HT1080 (cell line): ENCODE measurements at places on chromosomes 7 and 10. TPM values are rescaled to one million over a fixed set of nuclear protein-coding genes. Genes with fewer than 3 reads are reported as not detected.

HOXA6 gene
- total RNA-seq, result 3.6 and 4.5 TPM in 2 replicates

- no peak for DNase-seq
Observed at GRCh38 chr7:34111031-34111430, 205.7 kb downstream of the BMPER start.

- no peak for DNase-seq
Observed at GRCh38 chr10:74823791-74824183, 2.6 kb upstream of the KAT6B start.

FANK1 gene
- 0.42 TPM in 1 of 2 replicates, not detected in the other for total RNA-seq

DNA sequence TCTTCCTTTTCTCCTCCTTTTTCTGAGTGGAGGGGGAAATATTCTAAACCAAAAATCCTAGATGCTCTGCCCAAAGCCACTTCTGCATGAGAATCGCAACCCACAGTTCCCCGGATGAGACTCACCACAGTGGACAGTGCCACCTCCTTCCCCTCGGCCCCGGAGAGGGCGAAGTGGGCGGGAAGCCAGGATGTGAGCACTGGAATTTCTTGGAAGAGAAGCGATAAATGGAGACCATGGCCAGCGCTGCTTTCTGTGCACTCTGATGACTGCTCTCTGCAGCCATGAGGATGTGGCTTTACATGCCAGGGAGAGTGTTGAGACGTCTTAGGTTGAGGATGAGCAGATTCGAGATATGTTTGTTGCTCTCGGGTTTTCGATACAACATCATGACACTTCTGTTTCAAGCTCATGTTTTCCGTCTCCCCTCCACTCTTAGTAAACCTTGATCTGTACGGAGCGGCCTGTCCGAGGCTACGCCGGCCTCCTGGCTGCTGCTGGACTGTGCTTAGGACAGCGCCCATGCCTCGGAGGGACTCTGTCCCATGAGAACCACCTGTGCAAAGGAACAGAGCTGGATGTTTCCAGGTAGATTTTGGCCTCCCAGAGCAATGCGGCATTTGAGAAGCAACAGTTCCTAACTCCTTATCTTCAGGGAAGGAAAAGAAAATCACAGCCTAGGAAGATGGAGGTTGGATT lies 414.6 kb upstream of the FOXK1 start:
- DNase-seq, result no peak

- DNase-seq, result peak; percentile 74
Observed at GRCh38 chr7:54839575-54840213, 80.7 kb upstream of the SEC61G start.

KCNIP2 gene
- 1.2 TPM in 1 of 2 replicates, not detected in the other for total RNA-seq

DNA sequence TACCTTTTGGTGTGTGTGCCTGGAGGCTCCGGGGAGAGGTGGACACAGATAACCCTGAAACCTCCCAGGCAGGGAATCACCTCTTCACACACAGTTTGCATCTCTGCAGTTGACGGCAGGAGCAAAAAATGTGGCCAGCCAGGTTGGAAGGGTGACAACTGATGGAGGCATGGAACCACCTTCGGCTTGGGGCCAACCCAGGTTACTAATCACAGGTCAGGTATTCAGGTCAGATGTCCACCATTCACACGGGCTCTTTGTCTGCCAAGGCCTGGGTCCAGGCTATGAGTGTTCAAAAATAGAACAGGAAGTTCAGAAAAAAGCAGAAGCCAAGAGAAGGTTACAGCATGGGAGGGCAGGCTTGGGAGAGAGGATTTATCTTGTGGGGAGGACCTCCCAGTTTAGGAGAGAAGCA lies 137.2 kb upstream of the EFCAB10 start:
- no peak for DNase-seq

DNA2 gene
- 12.2 and 19.4 TPM in 2 replicates for total RNA-seq

CCDC7 gene
- total RNA-seq, result 1.5 and 2.4 TPM in 2 replicates

DNA sequence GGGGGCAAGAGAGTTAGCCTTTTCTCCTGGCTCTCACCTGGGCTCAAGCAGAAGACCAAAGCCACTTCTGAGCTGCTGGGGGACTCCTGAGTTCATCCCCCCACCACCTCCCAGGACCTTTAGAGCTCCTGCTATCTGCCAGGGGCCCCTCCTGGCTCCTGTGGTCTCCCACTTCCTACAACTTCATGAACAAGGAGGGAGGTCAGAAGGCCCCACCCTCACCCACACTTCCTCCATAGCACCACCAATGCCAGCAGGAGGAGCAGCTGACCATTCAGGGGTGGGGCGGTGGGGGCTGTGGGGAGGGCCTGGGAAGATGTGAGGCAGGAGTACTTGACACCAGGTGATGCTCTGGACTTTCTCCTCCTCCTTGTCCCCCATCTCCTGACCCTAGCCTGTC lies 32.6 kb upstream of the ADCYAP1R1 start:
- DNase-seq, result no peak

DNA sequence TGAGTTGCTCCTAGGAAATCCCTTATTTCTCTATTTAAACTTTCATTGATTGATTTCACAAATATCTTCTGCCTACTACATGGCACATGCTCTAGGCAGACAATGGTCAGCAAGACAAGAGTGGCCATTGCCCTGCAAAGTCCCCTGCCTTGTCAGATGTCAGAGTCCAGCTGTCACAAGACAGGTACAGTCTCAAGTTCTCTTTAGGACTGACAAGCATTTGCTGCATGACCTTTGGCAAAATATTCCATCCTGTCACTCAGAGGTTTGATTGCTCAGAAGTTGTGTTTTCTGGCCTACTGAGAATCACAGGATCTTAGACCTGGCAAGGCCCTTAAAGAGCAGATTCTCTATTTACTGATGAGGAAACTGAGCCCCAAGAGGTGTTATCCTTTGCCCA lies 322.3 kb upstream of the NFE2L3 start:
- DNase-seq, result no peak

GRCh38 chr7:117098457-117098856 lies 145.2 kb downstream of the ST7 start:
- peak; percentile 87 for DNase-seq

DNA sequence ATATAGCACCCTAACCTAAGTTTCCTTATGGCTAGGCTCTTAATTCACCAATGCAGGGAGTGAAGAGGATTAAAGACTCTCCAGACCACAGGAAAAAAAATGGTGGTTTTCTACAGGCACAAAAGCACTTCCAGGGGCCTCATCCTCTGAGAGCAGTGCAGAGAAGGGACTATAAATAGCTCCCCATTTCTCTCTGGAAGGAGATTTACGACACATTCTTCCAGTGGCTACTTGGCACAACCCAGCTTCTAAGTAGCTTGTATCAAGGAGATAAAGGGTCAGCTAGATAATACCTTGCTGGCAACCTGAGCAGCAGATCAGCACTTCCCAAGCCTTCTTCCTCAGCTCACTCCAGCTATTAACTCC lies 73.5 kb downstream of the CRPPA start:
- peak; percentile 33 for DNase-seq

GRCh38 chr10:124380256-124380995 lies 38.3 kb downstream of the OAT start:
- DNase-seq, result no peak

GRCh38 chr10:111137007-111137406 lies 60.2 kb downstream of the ADRA2A start:
- DNase-seq, result no peak

DNA sequence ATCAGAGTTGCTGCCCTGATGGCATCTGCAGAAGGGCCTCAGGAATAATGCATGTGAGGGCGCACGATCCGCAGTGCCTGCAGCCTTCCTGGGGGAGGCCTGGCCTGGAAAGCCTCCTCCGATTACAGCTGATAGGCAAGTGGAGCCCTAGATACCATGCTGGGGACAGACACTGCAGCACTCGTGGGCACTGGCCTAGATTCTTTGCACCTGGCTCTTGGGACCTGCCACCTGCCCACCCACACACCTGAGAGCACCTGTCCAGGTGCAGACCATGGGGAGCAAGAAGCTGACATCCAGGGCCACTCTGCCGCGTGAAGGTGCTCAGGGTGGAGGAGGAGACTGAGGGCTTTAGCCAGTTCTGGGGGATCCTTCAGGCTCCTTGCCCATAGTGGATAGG lies 14.8 kb downstream of the YKT6 start:
- no peak for DNase-seq

ELFN1 gene
- total RNA-seq, result 7.4 and 11.1 TPM in 2 replicates

LRIT1 gene
- not detected in 2 replicates for total RNA-seq

GNG11 gene
- 17.6 and 22.9 TPM in 2 replicates for total RNA-seq

FEZF1 gene
- not detected in 2 replicates for total RNA-seq

GRCh38 chr7:74059681-74060588 lies 23.7 kb upstream of the LIMK1 start:
- no peak for DNase-seq

NCF1 gene
- total RNA-seq, result not detected in 2 replicates

DNA sequence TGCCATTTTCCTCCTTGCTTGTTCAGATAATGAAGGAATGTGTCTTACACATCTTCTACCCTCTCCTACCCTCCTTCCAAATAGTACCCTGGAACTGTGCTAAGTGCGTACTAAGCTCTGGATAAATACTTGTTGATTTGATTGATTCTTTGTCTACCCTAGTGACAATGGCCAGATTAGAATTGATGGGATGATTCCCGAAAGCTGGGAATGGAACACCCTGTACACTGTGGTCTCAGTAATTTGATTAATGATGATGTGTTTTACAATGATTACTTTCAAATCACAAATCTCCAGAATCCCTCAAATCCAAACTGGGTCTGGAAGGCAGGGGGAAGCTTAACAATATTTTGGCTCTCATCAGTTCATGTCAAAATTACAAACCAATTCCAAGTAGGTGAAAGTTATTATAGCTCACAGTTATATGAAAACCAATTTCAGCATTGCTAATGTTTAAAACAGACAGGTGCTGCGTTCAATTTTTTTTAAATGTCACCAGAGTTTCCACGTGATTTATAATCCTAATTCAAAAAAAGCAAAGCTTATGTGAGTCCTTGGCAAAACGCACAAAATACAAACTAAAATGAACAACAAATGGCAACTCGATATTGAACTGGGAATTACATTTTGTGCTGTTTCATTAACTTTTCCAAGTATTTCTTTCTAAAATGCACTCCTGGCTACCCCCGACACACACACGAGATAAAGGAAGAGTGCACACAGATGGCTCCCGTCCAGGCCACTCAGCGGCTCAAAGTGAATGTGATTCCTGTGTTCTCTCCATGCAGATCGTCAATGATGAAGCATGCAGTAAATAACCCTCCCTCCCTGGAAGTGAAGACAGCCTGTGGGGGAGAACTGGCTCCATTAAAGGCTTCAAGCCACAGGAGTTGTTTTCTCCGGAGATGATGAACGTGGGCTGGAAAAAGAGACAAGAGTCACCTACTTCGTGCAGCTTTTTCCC lies 21.7 kb upstream of the ADRB1 start:
- DNase-seq, result no peak

DNA sequence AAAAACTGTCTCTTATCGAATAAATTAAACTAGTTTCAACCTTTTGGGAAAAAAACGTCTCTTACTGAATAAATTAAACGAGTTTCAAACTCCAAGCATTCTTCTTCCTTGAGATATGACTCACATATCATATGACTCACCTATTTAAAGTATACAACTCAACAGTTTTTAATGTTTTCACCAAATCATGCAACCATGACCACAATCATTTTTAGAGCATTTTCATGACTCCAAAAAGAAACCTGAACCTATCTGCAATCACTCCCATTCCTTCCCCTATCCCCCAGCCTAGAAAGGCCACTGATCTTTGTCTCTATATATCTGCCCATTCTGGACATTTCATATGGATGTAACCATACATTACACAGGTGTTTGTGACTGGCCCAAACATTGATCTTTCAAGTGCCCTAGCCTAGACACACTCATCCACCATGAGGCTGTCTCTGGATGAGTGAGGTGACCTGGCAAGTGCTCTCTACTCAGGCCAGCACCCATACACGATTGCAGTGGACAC lies 115.3 kb downstream of the PIP4K2A start:
- DNase-seq, result peak; percentile 86

GRCh38 chr7:49631960-49632359 lies 141.5 kb upstream of the VWC2 start:
- DNase-seq, result no peak

- peak; percentile 39 for DNase-seq
Observed at GRCh38 chr7:9718071-9718661, 1255.5 kb upstream of the PHF14 start.

GRCh38 chr10:12465385-12466136 lies 116.2 kb downstream of the CAMK1D start:
- DNase-seq, result peak; percentile 18

CCDC146 gene
- 0.40 and 0.42 TPM in 2 replicates for total RNA-seq

- no peak for DNase-seq
Observed at GRCh38 chr10:73968098-73968521, 29.8 kb upstream of the VCL start.

XRCC2 gene
- total RNA-seq, result 10.5 and 10.9 TPM in 2 replicates

DNA sequence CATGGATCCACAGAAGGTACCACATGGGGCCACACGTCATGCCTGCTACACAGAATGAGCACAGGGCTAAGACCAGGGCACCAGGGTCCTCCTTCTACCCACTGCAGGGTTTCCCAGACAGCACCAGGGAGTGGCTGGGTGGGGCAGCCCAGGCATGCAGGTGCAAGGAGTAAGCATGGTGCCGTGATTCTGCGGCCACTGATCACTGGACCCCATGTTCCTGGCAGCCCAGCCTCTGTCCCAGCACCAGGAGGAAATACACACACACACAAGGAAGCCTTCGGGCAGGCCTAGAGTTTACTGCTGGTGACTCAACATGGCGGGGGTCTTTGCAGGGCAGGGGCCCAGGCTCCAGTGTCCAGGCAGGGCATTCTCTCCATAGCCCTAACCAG lies 13.9 kb downstream of the ATP6V1F start:
- no peak for DNase-seq

GRCh38 chr10:129024046-129024445 lies 443.0 kb upstream of the MGMT start:
- no peak for DNase-seq

- peak; percentile 65 for DNase-seq
Observed at GRCh38 chr7:112892263-112892662, 102.1 kb upstream of the TMEM168 start.

DNA sequence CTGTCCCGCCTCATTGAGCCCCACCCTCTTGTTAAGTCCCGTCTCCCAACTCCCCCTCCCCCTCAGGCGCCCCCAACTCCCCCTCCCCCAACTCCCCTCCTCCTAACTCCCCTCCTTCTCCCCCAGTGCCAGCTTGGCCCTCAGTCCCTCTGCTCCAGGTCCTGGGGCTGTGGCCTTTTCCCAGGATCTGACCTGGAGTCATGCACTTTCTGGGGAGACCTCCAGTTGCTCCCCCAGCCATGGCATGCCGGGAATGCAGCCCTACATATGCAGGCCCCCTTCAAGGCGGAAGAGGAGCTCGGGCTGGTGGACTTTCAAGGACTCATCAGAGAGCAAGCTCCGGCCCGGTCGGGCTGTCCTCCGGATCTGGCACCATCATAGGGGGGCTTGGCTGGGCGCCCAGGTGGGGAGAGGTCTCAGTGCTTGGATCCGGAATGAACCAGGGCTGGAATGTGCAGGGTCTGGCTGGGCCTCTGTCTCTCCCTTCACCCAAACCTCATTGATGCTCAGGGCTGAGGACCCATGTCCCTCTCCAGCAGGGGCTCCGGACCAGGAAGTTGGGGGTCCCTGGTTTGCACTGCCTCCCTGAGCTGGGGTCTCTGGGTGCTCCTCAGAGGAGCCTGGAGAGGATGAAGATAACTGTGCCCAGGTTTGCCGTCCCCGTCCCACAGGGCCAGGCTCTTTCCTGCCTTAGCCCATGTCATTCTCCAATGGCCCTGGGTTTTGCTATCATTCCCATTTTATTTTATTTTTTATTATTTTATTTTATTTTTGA lies 41.1 kb downstream of the TMEM270 start:
- no peak for DNase-seq

GRCh38 chr10:101563007-101563406 lies 25.1 kb downstream of the POLL start:
- no peak for DNase-seq
